Dorsolateral prefrontal cortex (tissue), 122 donors: ENCODE measurements at places on chromosomes 1 and 21.

GRCh38 chr1:177984761-177985160 is 14.9 kb upstream of the SEC16B start:
- DNase-seq = no peak

GRCh38 chr1:26758358-26758757 is 29.4 kb upstream of the PIGV start:
- DNase-seq = no peak

GRCh38 chr21:45403133-45403824 is 1.7 kb upstream of the COL18A1 start:
- DNase-seq = no peak

DNA sequence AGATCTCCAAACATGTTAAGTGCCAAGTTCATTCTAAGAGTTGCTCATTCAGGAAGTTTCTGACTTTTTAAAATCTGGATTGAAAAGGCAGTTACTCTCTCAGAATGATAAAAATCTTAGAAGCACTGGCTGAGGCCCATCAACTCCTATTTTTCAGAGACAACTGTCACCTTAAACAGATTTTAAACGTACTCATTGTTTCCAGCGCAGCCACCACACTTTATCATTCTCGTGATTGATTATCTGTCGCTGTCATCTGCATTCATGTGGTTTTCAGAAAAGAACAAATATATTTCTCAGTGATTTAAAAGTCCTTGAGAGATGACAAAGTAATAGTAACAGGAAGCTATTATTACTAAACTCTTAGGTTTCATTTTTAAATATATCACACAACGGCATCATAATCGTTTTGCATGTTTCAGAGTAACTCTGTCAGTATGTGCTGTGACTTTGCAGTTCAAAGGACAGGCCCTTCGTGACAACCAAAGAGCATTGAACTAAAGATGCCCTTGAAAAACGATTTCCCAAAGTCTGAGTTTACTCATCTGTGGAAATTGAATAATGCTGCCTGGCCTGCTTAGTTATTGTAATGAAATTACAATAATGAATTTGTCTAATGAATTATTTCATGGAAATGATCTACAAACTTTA is 14.9 kb upstream of the KCNK1 start:
- no peak for DNase-seq

- no peak for DNase-seq
Observed at GRCh38 chr1:228083871-228084278, 1.4 kb downstream of the ARF1 start.

DNA sequence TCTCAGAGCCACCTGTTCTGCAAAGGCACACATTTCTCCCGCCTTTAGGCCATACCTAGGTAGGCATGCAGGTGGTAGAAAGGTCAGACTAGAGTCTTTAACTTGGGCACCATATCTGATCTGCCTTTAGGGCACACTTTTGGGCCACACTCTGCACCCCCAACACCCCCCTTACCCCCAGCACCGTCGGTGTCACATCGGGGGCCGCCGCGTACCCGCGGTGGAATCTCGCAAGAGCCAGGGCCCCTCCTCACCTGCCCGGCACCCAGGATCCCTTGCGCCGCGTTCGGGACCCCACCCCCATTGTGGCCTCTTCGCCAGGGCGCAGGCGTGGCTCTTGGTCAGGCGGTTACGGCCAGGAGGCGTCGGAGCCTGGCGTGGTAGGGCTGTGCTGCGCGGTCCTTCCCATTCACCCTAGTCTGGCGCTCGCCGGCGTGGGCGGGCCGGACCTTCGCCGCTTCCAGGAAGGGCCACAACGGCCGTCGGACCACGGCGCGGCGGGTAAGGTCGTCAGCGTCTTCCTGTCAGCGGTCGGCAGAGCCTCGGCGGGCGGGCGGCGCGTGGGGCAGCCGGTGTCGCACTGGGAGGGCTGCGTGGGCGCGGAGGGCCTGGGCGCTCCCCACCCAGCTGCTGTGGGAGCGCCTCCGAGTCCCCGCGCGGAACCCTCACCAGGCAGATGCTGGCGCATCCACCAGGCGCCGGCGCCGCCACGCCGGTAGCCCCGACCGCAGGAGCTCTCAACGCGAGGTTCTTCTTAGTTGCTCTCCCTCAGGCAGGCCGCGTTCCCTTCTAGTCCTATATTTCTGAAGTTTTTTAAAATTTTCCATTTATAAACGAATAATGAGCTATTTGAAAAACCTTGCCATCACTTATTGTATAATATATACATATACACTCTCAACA is at the start of gene DNAH14:
TSS of gene DNAH14 (plus strand) at position 341 of the 903 bp plus-strand sequence. CDS start 23,028 bp downstream, outside the sequence.
- DNase-seq = peak; percentile 45

DNA sequence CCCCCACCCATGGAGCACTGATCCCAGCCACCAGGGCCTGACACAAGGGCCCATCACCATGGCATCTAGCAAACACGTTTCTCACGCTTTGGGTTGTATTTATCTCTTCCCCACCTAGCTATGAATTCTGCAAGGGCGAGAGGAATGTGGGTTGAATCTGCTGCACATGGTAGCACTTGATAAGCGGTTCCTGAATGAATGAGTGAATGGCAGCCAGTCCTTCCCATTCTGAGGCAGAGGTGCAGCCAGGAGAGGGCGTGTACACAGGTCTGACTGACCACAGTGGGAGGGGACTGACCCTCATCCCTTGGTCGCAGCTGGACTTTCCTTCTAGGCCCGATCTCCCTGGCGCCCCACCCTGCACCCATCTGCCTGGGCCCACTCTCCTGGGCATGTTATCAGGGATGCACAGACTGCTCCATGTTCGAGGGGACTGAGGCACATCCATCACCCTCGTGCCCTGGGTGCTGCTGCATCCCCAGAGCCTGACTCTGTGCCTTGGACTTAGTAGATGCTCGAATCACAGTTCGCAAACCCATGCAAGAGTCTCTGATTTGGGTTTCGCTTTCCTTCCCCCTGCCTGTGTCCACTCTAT is 1.0 kb downstream of the RD3 start:
- DNase-seq = no peak

DNA sequence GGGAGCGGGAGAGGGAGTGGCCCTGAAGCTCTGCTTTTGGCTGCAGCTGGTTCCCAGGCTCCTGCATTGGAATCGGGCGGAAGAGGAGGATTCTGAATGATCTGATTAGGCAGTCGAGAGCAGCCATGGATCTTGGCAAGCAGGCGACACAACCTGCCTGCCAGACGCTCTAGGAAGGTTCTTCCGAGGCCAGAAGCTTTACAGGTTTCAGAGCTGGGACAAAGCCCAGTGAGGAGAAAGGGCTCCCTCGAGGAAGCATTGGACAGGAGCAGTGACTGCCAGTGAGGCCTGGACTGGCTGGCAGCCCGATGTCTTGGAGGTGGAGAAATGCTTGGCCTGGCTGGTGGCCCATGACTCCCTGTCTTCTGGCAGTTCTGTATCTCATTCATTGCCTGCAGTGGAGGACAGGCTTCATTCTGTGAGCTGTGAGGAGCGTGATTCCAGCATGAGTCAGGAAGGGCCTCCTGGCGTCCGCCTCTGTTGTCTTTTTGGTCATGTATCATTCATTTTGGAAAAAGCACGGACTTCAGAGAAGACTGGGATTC is 132.7 kb upstream of the IPO9 start:
- DNase-seq = peak; percentile 71

- no peak for DNase-seq
Observed at GRCh38 chr1:41788427-41788826, 130.3 kb downstream of the HIVEP3 start.

GRCh38 chr1:172135978-172136610 is 284.4 kb upstream of the C1orf105 start:
- no peak for DNase-seq

GRCh38 chr1:149928401-149928724 is 760 bp upstream of the SF3B4 start:
- DNase-seq = no peak

- DNase-seq = no peak
Observed at GRCh38 chr1:202880062-202880461, 8.9 kb downstream of the RABIF start.
